ENCODE measurements at places on chromosomes 11 and 22.

- no peak for DNase-seq
Measured at GRCh38 chr11:106925245-106925644, 93.0 kb downstream of the GUCY1A2 start.

- no peak for DNase-seq
Measured at GRCh38 chr11:28903716-28904115, 795.5 kb downstream of the METTL15 start.

DNA sequence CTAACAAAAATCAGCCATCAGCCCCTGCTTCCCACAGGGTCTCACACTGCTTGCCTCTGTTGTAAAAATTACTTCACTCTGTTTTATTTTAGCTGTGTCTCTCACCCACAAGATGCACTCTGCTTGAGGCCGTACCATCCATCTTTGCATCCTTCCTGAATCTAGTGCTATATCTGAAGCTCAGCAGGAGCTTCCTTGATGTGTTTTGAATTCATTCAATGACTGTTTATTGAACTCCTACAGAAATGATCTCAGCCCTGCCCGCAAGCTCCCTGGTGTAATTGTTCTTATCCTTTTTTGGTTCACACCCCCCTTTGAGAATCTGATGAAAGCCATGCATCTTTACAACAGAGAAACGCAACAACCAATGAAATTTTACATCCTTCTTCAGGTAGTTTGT, 310.2 kb upstream of the ZC3H12C start:
- no peak for DNase-seq

DNA sequence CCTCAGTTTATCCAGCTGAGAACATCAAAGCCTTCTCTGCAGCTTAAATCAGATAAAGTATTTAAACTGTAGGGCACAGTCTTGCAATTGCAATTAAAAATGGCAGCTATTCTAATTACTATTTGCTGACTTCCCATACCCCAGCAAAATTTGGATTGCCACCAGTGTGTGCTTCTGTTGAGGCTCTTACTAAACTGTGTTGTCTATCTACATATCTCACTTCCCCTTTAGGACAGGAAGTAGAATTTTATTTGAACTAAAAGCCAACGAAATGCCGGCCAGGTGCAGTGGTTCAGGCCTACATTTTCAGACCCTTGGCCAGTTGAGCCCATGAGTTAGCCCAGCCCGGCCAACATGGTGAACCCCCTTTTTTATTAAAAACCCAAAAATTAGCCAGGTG, 7.1 kb downstream of the SAA4 start:
- no peak for DNase-seq

- DNase-seq: peak; percentile 66
Measured at GRCh38 chr22:36286096-36286957, 33.4 kb downstream of the APOL1 start.
